GM18507 (cell line): ENCODE measurements at places on chromosomes 2 and 18.

DNA sequence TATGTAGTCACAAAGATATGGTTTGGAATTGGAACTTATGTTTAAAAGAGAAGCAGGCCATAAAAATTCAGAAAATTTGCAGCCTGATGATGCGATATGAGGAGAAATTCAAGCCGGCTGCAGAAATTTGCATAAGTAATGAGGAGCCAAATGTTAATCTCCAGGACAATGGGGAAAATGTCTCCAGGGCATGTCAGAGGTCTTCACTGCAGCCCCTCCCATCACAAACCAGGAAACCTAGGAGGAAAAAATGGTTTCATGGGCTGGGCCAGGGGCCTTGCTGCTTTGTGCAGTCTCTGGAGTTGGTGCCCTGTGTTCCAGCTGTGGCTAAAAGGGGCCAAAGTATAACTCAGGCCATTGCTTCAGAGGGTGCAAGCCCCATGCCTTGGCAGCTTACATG, 28.4 kb downstream of the TACR1 start:
- DNase-seq: no peak

DNA sequence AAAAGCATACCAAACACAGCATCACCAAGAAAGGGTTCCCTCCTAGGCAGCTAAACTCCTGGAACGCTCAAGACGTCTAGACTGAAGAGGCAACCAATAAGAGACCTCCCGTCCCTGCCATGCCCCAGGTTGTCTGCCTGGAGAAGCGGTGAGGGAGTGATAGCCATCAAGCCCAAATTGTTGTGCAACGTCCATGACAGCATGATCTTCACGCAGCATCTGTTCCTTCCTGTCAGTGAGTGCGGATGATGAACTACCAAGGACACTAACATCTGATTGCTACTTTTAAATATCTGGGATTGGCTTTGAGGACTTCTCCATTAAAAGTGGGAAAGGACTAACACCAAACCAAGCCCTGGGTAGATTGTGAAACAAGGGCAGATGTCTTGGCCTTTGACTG, 149.7 kb downstream of the TXNL1 start:
- no peak for DNase-seq

DNA sequence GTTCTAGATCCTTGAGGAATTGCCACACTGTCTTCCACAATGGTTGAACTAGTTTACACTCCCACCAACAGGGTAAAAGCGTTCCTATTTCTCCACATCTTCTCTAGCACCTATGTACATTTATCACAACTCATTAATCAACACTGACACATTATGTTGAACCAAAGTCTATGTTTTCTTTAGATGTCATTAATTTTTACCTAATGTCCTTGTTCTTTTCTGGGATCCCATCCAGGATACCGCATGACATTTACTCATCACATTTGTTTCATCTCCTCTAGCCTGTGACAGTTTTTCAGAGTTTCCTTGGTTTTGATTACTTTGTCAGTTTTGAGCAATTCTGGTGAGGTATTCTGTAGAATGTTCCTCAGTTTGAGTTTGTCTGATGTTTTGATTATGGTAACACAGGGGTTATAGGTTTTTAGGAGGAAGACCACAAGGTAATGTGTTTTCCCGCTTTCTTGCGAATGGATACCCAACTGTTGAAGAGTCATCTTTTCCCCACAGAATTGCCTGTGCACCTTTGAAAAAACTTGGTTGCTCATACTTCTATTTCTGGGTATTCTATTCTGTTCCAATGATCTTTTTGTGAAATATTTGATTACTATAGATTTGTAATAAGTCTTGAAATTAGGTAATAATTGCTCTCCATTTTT, 3.0 kb upstream of the UGT1A9 start:
- DNase-seq: no peak

- DNase-seq: no peak
Observed at GRCh38 chr2:232530626-232531260, 4.8 kb downstream of the CHRND start.

DNA sequence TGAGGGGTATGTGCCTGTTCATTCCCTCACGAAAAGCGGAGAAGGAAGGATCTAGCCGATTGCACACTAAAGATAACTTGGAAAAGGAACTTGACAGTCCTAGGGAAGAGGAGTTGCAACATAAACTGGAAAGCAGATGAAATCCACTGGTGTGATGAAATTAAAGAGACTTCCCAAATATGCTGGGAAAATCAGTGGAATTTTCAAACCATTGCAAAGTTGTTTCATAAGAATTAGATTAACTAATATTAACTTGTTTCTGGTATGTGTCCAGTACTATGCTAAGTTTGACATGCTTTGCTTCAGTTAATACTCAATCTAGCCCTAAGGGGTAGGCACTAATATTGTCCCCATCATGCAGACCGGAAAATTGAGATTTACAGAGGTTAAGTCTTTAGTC, 222.7 kb downstream of the IKZF2 start:
- DNase-seq: no peak
